ENCODE measurements at places on chromosomes 2 and 18.

GRCh38 chr2:204331988-204332387 is 213.3 kb upstream of the PARD3B start:
- DNase-seq: no peak

- DNase-seq: no peak
Observed at GRCh38 chr18:12606592-12607315, 51.2 kb downstream of the SPIRE1 start.

GRCh38 chr2:232345251-232345650 is 33.3 kb upstream of the ALPP start:
- DNase-seq: no peak

- no peak for DNase-seq
Observed at GRCh38 chr2:85009019-85009618, 38.2 kb downstream of the KCMF1 start.

GRCh38 chr2:27911458-27912210 is 21.1 kb downstream of the BABAM2 start:
- no peak for DNase-seq

DNA sequence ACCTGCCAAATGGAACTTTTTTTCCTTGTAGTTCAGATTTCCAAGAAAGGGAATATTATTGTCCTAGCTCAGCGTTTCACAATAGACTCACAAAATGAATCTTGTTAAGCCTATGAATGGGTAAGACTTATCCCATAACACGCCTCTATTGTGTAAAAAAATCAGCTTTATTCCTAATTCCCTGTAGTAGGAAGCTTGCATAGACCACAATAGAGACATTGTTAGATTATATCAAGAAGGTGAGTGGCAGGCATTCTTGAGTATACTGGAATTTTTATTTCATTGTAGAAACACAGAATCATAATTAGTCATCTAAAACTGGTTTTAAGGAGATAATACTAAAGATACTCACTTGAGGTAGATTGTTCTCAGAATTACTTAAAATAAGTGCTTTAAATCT is 46.5 kb upstream of the SLC30A6 start:
- no peak for DNase-seq

DNA sequence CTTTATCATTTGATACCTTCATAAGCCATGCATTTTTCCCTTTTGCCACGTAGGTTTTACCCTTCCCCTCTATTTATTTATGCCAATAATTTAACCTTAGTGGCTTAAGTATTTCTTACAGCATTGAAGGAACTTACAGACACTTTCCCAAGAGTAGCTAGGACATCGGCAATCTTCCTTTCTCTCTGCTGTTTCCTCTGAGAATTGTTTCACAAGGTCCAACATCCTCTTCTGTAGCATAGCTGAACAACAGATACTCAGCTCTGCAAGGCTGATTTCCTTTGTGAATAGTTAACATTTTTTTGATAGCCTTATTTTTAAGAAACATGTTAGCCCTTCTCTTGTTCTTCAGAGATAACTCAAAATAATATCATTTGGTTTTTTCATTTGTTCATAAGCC is 1.1 kb upstream of the GCA start:
- no peak for DNase-seq

- DNase-seq: no peak
Observed at GRCh38 chr2:155350783-155351580, 652.5 kb downstream of the KCNJ3 start.

- no peak for DNase-seq
Observed at GRCh38 chr18:71808616-71809015, 735.5 kb downstream of the CBLN2 start.

DNA sequence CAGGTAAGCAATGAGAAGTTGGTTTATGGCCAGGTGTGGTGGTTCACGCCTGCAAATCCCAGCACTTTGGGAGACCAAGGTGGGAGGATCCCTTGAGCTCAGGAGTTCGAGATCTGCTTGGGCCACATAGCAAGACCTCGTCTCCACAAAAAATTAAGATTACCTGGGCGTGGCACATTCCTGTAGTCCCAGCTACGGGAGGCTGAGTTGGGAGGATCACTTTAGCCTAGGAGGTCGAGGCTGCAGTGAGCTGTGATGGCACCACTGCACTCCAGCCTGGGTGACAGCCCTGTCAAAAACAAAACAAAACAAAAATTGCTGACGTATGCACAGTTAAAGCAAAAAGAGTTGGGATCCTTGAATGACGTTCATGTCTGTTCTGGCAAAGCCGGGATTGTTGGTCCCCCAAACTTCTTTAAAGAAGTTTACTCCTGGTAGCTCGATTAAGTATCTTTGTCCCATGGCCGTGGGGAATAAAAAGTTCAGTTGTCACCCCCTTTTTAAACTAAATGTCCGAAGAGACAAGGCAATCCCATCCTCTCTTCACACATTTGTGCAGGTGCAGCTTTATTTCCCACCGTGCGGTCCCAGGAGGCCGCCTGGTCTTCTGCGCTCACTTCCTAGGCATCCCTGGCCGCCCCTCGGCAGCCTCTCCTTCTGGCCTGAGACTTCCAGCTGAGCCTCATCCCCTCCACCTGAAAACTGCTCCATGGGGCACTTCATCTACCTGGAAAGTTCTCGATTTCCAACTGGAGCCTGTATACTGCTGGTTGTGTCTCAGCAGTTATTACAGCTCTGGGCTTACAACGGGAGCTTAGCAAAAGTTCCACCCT is 762 bp upstream of the SPOPL start:
- no peak for DNase-seq

DNA sequence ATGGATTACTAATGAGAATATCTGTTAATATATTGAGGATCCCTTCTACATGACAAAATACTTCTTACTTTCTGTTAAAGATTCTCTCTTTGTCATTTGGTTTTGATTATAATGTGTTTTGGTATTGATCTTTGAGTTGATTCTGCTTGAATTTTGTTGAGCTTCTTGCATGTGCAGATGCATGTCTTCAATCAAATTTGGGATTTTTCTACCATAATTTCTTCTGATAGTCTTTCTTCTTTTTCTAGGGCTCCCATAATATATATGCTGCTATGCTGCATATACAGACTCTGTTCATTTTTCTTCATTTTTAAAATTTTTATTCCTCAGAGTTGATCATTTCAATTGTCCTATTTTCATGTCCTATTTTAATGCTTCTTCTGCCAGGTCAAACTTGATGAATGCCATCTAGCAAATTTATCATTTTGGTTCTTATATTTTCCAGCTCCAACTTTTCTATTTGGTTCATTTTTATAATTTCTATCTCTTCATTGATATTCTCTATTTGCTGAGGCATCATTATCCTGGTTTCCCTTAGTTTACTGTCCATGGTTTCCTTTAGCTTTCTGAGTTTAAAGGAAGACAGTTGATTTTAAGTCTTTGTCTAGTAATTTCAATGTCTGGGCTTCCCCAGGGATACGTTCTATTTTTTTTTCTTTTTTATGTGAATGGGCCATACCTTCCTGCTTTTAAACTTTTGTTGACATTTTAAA is 244.7 kb downstream of the WDPCP start:
- no peak for DNase-seq

- no peak for DNase-seq
Observed at GRCh38 chr2:233434666-233435330, 80.5 kb downstream of the DGKD start.

GRCh38 chr2:42783511-42783910 is 8.9 kb downstream of the HAAO start:
- DNase-seq: no peak

DNA sequence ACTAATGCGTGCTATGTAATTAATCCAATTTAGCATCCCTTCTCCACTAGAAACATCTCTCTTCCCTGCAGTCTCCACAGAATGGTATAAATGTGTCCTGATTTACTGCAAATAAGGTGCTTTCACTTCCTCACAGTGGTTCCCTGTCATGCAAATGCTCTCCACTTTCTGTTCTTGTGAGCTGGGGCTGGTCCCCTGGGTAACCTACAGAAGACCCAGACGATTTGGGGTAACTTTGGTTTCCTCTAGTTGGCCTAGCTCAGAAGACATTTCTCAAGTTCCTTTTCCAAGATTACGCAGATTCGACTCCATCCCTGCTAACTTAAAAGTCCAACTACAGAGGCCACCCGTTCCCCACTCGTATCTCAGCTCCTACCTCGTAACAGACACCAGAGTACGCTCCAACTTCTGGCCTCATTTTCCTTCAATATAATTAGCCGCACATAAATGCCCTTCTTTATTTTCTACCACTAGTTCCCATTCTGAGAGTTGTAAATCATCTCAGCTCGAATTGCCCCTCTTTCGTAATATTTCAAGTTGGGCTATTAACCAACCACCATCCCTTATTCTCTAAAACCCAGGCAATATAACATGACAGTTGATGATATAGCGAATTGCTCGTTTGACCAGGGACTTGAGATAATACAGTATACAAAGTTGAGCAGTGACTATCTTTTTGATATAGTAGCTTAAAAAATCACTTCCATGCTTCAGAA is 28.8 kb upstream of the NEDD4L start:
- no peak for DNase-seq

DNA sequence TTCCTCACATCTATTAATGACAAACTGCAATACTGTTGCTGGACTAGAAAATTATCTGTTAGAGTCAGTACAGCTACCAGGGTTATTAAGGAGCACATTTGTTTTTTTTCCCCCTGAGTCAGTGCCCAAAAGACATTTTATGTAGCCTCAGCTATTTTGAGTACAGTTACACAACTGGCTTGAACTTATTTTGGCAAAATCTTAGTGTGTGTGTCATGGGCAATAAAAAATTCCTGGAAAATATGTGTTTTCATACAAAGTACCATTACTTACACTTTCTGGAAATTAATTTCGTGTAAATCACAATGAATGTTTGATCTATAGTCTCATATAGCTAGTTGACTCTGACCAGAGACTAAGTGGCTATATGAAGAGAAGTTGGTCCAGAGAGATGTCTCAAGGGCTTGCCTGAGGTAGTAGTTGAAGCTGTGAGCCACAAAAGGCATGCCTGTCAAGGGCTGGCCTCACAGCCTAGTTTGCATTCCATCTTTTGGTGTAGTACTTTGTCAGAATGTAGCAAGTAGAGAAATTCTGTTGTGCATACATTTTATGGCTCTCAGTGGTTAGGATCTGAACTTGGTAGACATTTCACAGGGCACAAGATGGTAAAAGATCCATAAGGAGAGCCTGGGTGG is 283.4 kb downstream of the MTX2 start:
- DNase-seq: no peak

DNA sequence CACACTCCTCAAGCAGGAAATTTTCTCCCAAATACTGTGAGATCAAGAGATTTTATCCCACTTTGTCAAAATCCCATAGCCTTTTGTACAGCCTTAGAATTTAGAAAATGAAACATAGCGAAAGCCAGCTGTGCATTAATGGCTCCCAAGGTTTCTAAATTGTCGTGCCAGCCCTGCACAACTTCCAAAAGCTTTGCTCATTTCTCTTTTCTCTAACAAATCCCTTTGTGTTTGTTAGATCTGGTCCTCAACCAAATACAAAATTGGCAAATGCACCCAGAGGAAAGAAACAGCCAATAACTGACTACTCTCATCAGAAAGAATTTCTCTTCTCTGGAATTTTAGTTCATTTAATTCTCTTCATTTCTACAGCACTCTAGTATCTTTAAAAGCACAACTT is 361.1 kb downstream of the INSIG2 start:
- no peak for DNase-seq

GRCh38 chr2:30197570-30198192 is 33.7 kb upstream of the LBH start:
- DNase-seq: no peak

DNA sequence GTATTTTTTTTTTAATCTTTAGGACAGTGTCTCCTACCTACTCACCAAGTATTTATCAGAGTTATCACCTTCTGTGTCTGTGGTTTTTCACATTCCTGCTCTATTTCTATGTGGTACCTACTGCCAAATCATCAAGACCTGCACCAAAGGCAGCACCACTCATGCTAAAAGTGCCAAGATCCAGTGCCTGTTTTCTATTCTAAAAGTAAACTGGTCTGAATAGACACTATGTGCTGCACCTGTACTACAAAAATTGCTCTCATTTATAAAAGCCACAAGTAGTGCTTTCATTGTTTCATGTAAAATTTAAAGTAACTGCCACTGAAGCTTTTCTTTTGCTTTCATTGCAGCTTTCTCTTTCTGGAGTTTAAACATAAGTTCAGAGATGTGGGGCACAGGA is 103.9 kb upstream of the GULP1 start:
- no peak for DNase-seq

GRCh38 chr2:127401757-127402695 is 14.3 kb upstream of the MAP3K2 start:
- DNase-seq: no peak

DNA sequence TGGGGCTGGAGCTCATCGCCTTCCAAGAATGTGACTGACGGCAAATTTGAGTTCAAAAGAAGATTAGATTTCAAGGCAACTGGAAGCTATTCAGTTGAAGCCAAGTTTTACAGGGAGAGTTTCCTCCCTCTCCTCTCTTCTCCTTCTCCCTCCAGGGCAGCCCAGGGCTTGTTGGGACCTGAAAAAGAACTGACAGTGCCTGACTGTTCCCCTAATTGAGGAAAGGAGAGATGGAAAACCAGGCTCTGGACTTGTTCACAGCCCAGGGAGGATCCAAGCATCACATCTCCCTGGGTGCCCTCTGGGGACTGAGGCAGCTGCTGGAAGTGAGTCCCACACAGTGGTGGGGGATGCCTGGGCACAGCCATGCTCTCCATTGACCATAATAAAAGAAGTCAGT is 88.1 kb downstream of the THNSL2 start:
- DNase-seq: no peak

DNA sequence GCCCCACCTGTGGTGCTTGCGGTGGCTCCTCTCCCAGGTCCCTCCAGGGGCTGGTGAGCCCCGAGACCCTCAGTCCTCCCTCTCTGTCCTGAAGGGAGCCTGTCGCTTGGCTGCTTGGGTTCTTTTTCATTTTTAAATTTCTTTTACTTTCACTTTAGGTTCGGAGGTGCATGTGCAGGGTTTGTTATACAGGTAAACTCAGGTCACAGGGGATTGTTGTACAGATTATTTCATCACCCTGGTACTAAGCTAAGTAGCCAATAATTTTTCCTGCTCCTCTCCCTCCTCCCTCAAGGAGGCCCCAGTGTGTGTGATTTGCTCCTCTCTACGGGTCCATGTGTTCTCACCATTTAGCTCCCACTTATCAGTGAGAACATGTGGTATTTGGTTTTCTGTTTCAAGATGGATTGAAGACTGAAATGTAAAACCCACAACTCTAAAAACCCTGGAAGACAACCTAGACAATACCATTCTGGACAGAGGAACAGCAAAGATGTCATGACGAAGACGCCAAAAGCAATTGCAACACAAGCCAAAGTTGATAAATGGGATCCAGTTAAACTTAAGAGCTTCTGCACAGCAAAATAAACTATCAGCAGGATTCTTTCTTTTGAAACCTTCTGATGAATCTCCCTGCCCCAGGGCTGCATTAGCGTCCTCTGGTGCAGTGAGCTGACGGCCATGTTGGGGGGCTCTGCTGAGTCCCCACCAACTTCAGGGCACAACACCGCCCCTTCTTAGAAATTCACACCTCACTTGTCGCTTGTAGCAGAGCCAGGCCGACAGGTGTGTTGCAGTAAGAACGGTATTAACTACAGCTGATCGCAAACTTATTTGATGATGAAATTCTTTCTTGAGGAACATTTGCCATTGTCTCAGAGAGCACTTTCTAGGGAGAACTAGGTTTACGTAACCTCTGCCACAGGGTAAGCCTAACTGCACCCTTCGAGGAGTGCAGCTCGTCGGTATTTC is 135.3 kb downstream of the ZNF236 start:
- DNase-seq: no peak

- DNase-seq: no peak
Observed at GRCh38 chr2:104774631-104775030, 79.3 kb upstream of the POU3F3 start.
